ENCODE measurements at places on chromosomes 3 and 15.
A peak's percentile ranks its signal among the peaks of the same experiment; 100 is the strongest.

GRCh38 chr15:101376615-101377395, 81.8 kb upstream of the SNRPA1 start:
- no peak for DNase-seq

DNA sequence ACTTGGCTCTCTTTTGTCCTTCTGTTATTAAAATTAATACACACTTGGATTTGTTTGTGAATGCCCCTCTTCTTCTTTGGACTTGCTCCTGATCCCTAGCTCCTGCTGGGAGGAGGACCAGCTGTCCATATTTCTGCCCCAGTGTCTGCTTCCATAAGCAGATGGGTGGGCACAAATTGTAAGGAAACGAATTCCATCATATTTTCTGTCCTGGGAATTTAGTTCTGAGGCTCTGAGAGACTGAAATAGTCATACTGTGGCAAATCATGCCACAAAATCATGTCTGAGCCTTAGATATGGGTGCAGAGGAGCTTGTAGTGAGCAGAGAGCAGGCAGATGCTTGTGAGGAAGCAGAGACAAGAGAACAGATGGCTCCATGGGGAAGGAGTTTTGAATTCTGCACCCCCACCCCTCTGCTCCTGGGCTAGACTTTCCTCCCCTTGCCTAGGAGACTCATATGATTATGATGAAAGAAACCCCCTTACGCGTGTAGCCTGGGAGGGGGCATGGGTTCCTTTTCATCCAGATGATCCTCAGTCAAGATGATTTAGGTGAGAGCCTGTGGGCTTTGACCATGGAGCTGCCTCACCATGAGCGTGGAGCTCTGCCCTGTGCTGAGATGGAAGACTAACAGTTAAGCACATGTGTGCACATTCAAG, 50.6 kb downstream of the SV2B start:
- DNase-seq = no peak

DNA sequence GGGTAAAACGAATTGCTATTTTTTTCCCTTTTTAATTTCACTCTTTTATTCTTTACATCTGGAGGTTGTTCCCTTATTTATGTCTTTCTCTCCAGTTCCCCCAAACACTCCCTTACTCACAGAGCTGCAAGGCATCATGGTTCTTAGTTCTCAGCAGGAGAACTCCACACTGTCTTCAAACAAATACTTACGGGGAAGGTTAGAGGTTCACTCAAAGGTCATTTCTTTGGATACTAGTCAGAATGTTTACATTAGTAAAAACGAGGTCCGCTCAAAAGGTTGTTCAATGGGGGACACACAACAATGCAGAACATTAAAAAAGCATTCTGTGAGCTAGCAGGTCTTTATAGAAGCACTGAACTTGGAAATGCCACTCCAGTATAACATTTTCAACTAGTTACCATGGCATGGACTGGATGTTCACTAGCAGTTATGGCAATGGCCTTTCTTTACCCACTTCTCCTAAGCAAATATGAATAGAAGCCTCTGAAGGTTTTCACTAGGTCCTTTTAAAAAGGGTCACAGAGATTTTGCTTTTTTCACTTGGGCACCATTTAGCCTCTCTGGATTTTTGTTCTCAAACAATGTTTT, 201.7 kb downstream of the MEIS2 start:
- DNase-seq = no peak

DNA sequence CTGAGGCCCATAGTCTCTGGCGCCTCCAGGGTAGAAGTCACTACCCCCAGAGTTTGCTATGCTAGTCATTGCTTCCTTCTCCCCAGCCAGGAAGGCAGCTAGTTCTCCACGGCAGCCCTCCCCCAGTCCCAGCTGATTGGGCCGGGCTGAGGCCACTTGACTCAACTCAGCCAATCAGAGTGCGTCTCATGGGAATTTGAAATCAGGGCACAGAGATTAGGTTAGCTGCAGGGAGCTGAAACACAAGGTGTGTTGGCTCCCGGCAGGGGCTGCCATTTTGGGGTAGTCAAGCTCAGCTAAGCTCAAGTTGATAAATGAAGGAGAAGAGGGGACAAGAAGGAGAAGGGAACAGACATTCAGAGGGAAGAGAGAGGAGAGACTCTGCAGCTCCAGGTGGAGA, 32.8 kb downstream of the LINGO1 start:
- DNase-seq = peak; percentile 77

DNA sequence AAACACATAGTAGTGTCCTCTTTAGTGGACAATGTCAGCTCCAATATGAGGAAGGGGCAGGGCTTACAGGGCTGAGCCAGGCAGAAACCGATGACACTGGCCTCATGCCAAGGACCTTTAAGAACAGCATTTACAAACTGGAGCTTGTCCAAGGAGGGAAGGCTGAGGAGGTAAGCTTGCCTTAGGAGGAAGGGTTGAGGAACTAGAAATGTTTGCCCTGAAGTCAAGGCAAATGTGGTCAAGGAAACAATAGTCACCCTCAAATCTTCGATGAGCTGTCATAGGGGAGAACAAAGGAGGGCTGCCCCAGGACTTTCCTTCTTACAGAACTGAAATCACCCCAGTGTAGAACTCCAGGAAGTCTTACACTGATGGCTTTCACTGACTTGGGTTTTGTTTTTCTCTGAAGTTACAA, 136.4 kb downstream of the LIPC start:
- DNase-seq = no peak

DNA sequence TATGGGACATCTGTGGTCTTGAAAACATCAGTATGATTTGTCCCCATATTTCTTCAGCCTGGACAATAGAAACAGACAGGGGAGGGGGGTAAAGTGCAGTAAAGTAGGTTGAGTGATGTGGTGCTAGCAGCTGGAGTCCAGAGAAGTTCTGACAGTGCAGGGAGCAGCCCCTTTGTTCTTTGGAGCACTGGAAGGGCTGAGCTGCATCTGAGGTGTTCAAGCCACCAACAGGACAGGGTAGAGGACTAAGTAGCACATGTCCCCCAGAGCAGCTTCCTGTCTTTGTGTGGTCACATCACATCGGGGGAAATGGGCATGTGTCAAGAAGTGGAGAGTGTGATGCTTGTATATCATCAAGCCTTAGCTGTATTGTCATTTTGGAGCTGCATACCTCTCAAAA, 12.1 kb downstream of the MRPS22 start:
- DNase-seq = no peak

DNA sequence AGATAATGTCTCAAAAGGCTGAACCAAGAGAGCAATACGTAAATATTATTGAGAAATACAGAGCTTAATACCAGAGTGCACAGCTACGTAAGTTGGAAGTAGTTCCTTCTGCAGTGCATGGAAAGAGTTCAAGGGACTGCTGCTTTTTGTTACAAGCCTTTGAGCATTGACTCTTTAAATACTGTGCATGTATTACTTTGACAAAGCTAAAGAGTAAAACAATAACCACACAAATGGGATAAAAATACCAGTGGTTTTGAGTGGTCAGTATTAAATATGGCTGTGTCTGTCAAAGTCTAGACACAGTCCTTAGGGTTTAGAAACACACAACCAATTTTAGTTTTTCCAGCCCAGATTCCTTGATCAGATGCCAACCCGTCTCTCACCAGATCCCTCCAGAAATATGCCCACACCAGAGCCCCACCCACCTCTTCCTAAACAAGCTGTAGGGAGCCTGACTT, 62.1 kb downstream of the SSR3 start:
- no peak for DNase-seq

GRCh38 chr15:29129926-29130325, 139.7 kb downstream of the NSMCE3 start:
- no peak for DNase-seq

DNA sequence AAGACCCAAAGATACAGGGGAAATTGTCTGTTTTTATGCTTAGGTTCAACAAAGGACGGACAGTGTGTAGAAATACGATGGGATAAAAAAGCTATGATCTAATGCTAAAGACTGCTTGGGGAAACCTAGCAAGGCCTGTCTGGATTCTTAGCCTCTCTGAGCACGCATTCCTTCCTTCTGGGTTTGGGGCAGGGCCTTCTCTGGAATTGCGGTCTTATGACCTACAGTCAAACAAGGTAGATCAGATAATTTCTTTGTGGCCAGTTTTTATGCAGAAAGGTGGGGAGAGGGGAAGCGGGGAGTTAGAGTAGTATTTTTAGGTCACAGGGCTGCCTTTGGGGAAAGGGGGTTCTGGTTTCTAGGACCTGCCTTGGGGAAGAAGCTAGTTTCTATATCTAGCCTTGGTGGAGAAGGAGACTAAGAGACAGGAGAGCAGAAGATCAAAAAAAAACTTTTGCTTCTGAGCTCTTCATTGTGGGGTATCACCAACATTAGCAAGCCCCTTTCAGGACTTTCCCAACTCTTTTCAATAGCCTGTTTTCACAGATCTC, 39.1 kb upstream of the LIPC start:
- DNase-seq = no peak

- DNase-seq = no peak
Measured at GRCh38 chr3:193960487-193961274, 175.3 kb upstream of the HES1 start.

DNA sequence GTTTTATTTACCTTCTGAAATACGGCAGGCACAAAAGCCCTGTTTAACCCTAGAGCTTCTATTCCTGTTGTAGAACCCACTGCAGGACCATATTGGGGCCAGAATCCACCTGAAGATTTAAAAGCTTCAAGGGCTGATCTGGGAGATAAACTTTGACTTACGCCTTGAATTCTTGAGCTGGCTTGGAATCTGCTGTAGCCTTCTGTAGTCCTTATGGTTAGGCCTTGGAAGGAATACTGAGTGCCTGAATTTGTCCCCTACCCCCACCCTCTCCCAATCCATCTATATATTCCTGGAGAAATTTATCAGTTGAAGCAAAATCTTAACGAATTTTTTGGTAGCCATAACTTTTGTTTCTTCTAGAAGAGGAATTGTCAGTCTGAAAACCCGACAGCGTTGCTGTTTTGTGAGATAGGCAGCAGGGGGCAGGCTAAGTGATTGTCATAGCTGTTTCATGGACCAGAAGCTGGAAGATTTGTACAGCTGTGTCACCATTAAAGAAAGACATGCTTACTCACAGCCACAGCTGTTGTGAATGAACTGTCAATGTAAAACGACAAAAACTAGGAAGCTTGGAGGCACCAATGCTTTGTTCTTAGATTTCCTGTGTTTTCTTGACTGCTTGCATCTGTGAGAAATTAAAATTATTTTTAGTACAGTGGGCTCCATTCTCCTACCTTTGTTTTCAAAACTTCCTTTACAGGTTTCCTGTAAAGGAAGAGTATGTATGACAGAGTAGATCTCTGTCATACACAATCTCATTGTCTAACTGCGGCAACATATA, 12.8 kb downstream of the LXN start:
- no peak for DNase-seq

Data from heart left ventricle (tissue), 16 donors.